ENCODE measurements at places on chromosomes 7 and 10.

DNA sequence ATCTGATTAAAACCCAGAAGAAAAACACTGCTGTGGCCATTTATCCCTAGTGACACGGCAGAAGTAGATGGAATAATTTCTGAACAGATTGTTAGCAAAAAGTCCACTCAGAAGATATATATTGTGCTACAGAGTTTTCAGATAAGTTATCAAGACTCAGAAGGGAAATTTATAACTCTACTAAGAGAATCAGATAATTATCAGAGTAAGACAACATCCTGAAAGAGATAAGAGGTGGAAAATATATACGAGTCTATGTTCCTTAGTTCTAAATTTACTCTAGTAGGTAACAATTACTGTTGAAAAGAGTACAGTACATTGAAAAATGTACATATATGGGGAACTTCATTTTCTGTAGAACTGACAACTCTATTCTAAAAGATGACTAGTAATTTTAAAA, 176.7 kb downstream of the GNAI1 start:
- no peak for DNase-seq

GRCh38 chr7:123041101-123041500, 45.6 kb upstream of the TAS2R16 start:
- no peak for DNase-seq

DNA sequence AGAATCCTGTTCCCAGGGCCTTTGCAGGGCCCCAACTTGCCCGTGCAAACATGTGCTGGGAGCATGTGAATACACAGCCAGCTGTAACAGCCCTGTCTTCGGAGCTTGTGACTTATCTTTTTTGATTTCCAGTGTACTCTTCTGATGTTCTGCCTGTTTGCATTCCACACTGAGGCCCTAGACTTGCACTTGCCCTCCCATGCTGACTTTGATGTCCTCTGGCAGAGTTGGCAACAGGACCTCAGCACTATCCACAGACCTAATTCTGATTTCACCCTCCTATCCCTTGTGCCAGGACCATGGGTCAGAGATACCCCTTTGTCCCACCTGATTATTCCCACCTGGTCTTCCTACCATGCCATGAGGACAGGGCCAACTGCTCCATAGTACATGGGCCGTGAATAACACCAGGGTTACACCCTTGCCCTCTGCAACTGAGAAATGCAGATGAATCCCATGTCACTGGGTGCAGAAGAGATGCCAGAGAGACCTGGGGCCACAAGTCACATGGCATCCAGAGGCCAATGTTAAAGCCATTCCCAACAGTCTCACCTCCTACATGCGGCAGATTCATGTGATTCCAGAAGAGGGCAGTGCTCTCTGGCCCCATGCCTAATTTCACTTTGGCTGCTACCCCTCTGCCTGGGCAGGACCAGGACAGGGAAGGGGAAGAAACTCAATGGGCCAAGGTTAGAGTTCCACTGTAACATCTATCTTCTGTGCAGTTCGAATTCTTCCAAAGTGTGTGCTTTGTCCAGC, 43.0 kb downstream of the SCRN1 start:
- DNase-seq, result peak; percentile 39

DNA sequence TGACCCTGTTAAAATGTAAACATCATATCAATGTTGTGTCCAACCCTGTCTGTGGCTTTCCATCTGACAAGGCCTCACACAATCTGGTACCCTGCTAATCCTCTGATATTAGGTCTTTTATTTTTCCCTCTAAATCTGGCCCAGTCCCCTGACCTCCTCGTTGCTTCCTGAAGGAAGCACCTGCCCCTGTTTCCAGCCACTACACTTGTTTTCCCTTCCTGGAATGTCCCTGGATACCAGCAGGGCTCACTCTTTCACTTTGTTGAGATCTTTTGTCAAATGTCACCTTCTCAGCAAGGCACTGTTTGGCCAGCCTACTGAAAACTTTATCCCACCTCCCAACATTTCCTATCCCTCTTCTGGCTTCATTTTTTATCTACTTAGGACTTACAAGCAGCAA, 2.1 kb downstream of the SAMD9L start:
- DNase-seq, result no peak

Measured in urothelium cell line (cell line).